ENCODE measurements at places on chromosomes 13 and 19.
A peak's percentile ranks its signal among the peaks of the same experiment; 100 is the strongest.

DNA sequence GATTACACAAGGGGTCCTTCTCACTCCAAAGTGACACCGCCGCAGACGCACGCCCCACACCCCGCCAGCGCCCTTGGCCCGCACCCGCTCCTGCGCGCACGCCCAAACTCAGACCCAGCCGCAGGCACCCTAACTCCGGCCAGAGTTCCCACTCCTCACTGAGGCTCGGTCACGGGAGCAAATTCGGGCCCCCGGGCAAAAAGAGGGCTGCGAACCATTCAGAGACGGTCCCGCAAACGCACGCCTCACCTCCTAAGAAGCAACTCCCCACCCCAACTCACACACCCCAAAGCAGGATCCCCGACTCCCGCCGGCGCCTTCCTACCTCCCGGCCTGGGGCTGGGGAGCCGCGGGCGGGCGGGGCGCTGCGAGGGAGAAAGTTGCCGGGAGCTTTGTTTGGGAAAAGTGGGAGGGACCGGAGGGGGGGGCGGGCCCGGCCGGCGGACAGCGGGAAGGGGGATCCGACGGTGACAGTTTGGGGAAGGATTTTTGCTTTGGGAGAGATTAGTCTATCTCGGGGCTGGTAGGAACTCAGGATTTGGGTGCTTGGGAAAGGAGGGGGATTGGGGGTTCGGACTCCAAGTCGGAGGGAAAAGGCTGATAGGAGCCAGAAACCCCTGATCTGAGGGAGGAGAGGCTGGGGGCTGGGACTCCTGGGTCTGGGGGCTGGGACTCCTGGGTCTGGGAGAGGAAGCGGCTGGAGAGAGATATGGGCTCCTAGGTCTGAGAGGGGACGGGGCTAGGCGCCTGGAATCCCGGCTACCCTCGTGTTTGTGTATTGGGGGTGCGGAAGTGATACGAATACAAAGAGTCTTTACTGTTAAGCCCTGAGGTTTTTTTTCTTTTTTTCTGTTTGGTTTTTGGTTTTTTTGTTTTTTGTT lies at the start of gene TEAD2:
Gene TEAD2, minus strand, starts transcription at position 369 of the 881 bp plus-strand sequence. CDS start 2,341 bp downstream, outside the sequence.
- peak; percentile 29 for DNase-seq

- DNase-seq, result peak; percentile 33
Measured at GRCh38 chr19:54674021-54674617, 11.3 kb downstream of the LILRB4 start.

DNA sequence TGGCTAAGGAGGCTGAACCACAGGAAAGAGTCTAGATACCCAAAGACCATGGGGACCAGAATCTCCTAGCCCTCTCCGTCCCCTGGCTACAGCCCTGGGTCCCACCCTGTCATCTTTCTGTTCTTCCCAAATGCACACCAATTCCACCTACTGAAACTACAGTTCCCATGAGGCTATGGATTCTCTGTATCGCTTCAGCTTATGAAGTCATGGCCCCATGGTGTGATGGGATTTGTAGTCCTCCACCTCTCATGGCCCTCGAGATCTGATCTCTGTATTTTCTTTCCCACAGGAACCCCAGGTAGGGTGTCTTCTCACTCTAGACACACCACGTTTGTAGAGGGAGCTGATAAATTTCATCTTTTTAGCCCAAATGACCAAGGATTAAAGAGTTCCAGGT lies 11.8 kb downstream of the PTPRH start:
- DNase-seq, result no peak

DNA sequence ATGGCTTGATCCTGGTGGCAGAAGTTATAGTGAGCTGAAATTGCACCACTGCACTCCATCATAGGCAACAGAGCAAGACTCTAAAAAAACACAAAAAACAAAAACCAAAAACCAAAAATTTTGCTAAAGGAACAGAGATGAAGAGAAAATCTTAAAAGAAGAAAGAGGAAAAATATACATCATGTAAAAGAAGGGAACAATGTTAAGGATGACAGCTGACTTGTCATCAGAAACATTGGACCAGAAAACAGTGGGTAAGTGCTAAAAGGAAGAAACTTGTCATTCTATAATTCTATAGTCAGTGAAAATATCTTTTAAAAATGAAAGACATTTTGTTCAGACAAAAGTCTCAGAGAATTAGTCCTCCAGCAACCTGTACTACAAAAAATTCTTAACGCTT lies 93.8 kb downstream of the WASF3 start:
- DNase-seq, result no peak

- no peak for DNase-seq
Measured at GRCh38 chr13:26485288-26485687, 72.2 kb upstream of the WASF3 start.

DNA sequence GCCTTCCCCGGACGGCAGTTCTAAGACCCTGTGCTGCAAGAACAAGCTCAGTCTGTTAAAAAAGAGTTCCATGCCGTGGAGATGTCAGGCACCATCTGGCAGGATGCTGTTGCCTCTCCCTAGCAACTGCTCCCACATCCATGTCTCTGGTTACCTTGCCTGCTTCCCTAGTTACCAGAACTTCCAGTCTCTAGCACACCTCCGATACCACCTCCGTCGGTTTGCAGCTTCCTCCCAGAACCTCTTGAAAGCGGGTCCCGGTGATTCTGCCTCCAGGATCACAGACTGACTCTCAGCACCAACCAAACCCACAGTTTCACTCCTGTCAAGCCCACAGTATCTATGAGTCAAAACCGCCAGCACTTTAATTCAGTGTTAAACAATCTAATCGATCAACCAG lies 55.4 kb downstream of the KCTD12 start:
- no peak for DNase-seq

- DNase-seq, result no peak
Measured at GRCh38 chr13:27016875-27017274, 154.7 kb downstream of the USP12 start.

Data from activated naive CD4-positive, alpha-beta T cell treated with anti-CD3 and anti-CD28 coated beads, Interleukin-2, amount 50 U/mL, for 72 hours (primary cell).